Mesothelial cell of epicardium (in vitro differentiated cells): ENCODE measurements at places on chromosomes 16 and 17. TPM values are rescaled to one million over a fixed set of nuclear protein-coding genes. Genes with fewer than 3 reads are reported as not detected.

ASPHD1 gene
- total RNA-seq = 13.6 to 14.6 TPM (median 14.2 TPM) in 3 replicates

- no peak for DNase-seq
- H3K36me3 ChIP-seq = peaks cover 47% of the 10 kb centered on the region
- no peak overlapping the region for H3K4me3 ChIP-seq
- no peaks in the 10 kb centered on the region for H3K27me3 ChIP-seq
- H3K27ac ChIP-seq = no peak overlapping the region
- H3K4me1 ChIP-seq = no peaks in the 10 kb centered on the region
Observed at GRCh38 chr16:89268987-89269735, 51.7 kb downstream of the ZNF778 start.

GRCh38 chr17:17789410-17789809 lies 47.4 kb downstream of the SREBF1 start:
- H3K4me3 ChIP-seq = no peak overlapping the region
- H3K27me3 ChIP-seq = no peaks in the 10 kb centered on the region
- H3K27ac ChIP-seq = peak overlapping the region; percentile 69
- peaks cover 60% of the 10 kb centered on the region for H3K4me1 ChIP-seq
- DNase-seq = no peak

DNA sequence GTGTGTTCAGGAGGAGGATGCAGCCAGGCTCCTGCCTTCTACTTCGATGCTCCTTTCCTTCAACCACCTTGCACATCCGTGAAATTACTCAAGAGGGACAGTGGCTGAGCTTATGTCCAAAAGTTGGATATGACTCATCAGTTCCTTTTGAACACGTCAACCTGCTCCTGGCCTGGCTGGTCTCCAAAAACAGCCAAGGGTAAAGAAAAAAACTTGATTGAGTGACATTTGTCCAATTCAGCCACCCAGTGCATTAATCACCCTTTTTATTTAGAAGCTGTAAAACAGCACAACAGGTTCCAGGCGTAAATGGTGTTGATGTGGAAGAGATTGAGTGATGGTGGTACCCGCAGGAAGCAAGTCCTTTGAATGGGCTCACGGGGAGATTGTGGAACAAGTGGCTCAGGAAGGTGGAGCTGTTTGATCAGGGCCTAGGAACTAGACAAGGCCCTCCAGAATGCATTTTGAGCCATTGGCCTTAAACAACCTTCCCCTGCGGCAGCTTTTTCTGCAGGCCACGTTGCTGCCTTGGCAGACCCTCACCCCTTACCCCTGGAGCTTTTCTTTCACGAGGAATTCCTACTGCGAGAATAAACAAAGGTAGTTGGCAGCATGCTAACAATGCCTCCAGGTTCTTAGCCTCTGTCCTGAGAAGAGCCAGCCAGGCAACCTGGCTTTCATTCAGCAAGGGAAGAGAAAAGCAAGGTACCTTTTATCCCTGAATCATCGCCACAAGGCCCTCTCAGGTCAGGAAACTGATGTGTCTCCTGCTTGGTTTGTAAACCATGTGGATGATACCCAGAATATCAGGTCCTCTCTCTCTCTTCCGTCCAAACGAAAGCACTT lies 173.3 kb upstream of the CACNG5 start:
- no peak for DNase-seq
- peaks cover 10% of the 10 kb centered on the region for H3K4me1 ChIP-seq
- H3K27me3 ChIP-seq = peaks cover 1% of the 10 kb centered on the region
- peaks cover 2% of the 10 kb centered on the region for H3K36me3 ChIP-seq

- DNase-seq = no peak
- no peaks in the 10 kb centered on the region for H3K27me3 ChIP-seq
- H3K4me3 ChIP-seq = no peak overlapping the region
- no peak overlapping the region for H3K27ac ChIP-seq
- no peaks in the 10 kb centered on the region for H3K4me1 ChIP-seq
Observed at GRCh38 chr17:30954046-30954830, 16.6 kb upstream of the RNF135 start.
